ENCODE measurements at places on chromosomes 4 and X.

DNA sequence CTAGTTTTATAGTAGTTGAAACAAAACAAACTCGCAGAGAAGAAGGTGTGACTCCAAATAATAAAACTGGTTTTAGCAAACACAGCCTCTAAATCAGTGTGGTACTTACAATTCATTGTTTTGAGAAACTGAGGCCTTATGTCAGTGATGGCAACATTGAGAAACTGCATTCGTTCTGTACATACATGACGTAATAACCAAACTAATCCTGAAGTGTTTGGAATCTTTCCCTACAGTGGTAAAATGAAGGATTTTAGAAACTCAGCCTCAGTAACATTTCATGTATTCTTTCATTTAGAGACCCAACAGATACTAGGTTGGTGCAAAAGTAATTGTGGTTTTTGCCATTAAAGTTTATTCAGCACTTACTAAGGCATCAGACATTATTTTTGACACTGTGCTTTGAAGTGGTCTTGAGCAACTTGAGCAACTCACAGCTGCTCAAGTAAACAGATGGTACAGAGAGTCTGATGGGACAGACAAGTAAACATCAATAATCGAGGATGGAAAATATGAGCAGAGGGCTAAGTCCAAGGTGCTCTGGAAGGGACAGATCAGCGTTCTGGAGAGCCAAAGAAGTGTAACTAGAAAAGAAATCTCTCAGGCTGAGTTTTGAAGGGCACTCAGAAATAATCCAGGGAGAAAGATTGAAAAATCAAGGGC is 390.8 kb upstream of the BOD1L1 start:
- no peak for DNase-seq

- DNase-seq, result peak; percentile 22
Measured at GRCh38 chrX:46758956-46759644, at the start of gene SLC9A7. Gene SLC9A7 (minus strand): TSS chrX:46759118. CDS start chrX:46759029, 89 bp downstream.

- DNase-seq, result no peak
Measured at GRCh38 chr4:88757776-88758175, 60.1 kb upstream of the NAP1L5 start.

GRCh38 chr4:1359976-1360375 is 13.0 kb downstream of the UVSSA start:
- no peak for DNase-seq

- DNase-seq, result no peak
Measured at GRCh38 chrX:32995427-32995826, 215.9 kb downstream of the DMD start.

DNA sequence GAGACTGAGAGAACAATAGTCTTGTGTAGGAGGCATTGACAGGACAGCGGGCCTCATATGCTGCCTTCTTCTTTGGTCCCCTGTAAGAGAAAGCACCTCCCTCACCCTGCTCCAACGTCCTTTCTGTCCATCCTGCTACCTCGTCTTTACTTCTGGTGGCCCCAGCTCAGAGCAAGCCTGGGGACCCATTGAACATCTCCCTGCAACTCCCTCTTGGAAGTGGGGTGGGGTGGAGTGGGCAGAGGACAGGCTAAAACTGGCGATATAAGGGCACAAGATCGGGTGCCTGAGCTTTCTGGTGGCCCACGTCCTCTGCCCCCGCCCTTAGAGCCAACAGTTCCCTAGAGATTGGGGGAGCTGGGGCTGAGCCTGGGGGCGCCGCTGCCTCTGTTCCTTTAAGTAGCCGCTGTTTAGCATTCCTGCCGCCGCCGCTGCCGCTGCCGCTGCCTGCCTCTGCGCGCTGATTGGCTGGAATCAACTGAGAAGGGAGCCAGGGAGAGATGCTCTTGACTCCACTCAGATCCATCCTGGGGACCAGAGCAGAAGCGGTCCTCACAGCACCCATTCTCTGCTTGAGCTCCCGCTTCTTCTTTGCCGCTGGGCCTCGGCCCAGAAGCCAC is at the start of gene DLG3:
DLG3 (plus strand) TSS at position 510 of the 620 bp plus-strand sequence. CDS start 367 bp downstream, outside the sequence.
- DNase-seq, result no peak

DNA sequence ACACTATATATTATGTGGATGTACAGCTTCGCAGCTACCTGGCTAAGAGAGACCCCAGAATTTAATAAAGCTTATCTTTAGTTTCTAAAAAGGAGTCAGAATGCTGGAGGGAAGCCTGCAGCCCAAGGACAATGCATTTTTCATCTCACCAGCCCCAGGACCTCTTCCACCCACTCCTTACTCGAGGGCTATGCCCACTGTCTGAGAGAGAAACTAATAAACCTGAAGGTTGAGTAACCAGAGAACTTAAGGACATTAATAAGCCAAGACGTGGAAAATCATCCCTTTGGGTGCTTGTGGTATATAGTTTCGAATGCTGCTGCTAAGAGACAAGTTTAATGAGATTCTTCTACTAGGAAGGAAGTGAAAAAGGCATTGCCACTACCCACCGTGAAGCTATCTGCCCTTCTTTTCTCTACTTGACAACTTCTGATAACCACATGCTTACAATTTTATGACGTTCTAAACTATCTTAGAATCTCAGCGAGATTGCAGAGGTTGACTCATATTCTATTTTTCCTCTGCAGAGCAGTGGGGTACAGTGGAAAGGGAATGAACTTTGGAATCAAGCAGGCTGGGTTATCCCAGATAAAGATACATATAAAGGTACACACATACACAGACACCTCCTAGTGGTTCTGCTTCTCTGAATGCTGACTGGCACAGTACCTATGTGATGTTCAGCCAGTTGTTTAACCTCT is 3.3 kb downstream of the RELL1 start:
- no peak for DNase-seq

GRCh38 chrX:3017492-3017891 is 11.1 kb downstream of the ARSH start:
- DNase-seq, result no peak

DNA sequence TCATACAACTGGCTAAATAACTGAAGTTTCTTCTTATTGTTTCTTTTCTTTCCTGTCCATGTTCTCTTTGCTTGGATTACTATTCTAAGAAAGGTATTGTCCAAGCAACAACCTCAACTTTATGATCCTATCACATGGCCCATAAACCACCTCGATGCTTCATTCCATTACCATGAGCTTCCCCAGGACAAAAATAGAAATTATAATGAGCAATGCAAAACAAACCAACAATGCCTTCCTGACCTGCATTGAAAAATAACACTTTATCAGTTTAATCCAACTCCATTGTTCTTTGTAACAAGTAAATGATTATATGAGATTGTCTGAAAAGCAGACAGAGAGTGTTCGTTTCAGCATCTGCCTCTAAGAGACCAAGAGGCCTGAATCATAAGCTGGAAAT is 148.8 kb downstream of the HS6ST2 start:
- DNase-seq, result no peak

DNA sequence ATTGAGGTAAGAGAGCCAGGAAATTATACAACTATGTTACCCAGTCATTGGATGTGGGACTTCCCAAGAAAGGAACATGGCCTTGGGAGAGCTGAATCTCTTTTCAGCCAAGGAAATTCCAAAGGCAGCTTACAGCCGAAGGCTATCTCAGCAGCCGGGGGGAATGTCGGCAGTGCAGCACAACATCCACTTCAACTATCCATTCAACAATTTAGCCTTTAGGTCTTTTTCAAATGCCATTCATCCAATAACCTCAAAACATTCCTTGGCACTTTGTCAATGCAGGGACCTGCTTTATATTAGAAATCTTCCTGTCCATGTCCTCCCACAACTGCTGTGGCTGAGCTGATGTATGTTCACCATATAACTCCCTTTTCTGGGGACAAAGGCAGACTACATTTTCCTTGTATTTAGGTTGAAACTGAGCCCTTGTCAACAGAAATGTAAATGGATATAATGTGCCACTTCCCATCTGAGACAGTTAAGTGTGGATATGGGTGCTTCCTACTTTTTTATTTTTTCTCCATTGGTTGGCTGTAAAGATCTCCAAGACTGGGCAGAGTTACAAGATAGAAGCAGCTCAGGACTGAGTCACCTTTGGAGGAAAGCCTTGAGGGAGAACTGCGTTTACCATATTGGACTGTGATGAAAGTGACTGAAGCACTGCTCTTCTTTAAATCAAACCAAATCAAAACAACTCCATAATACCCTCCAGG is 94.8 kb downstream of the GPRIN3 start:
- DNase-seq, result no peak

GRCh38 chr4:129929052-129929451 is 833.1 kb downstream of the C4orf33 start:
- DNase-seq, result no peak

- DNase-seq, result no peak
Measured at GRCh38 chrX:78653118-78653822, 5.9 kb downstream of the RTL3 start.

- DNase-seq, result no peak
Measured at GRCh38 chr4:125741825-125742452, 427.2 kb downstream of the FAT4 start.

GRCh38 chrX:111470681-111471403 is 40.6 kb upstream of the SERTM2 start:
- no peak for DNase-seq

- DNase-seq, result no peak
Measured at GRCh38 chr4:69718396-69719271, 41.8 kb downstream of the SULT1B1 start.

DNA sequence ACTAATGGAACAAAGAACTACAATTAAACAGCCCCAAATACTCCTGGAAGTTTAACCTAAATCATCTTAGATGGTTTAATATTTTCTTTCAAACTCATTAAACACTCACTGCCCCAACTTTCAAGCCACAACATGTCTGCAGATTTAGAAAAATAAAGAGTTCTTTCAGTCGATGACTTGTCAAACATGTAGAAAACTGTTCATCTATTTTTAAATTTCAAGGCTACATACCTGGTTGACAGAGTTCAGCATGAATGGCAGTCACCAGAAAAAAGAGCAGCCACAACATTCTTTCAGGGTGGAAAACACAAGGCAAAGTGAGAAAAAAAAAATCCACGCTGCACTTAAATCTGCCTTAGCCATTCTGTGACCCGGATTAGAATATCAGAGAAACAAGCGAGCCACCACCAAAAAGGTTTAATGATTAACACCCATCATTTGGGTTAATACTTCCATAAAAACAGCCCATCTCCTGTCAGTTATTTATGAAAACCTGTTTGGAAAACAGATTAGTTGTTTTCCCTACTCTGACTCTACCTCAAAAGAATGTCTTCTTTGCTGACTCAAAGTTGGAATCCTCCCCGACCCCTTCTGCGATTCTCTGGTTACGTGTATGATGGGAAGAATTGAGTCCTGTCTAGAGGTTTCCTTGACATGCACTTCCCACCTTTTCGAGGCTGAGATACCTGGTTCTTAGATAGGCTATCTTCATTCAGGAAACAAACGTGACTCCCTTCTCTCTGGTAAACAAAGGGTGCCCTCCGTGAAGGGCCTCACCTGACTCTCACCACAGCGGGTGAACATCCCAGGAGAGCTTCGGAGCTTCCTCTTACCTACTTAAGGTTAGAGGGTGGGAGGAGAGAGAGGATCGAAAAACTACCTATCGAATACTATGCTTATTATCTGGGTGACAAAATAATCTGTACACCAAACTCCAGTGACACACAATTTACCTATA is at the start of gene CLTRN:
CLTRN (minus strand) TSS at position 319 of the 958 bp plus-strand sequence; CDS start at position 289, 30 bp downstream.
- no peak for DNase-seq

- DNase-seq, result no peak
Measured at GRCh38 chrX:119429471-119429870, 30.3 kb downstream of the SLC25A43 start.

DNA sequence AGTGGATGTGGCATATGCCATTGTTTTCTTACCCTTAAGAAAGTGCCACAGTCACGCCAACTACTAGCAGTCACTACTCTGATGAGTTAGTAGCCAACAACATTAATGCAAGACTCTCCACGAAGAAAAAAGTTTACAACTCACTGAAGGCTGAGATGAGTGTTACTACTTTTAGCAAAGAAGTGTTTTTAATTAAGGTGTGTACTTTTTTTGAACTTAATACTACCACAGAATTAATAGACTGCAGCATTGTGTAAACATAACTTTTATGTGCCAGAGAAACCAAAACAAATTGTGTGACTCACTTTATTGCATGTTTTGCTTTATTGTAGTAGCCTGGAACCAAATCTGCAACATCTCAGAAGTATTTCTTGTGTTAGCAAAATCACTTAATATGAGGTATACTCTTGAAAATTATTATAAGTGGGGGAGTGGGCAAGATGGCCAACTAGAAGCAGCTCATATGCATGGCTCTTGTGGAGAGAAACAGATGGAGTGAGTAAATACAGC is 2.2 kb upstream of the UGT2B4 start:
- DNase-seq, result no peak

- no peak for DNase-seq
Measured at GRCh38 chrX:13284570-13284969, 35.3 kb downstream of the ATXN3L start.
